ENCODE measurements at places on chromosomes 4 and X.

GRCh38 chr4:52726826-52727580, 24.2 kb downstream of the ERVMER34-1 start:
- DNase-seq, result no peak

GRCh38 chrX:133985164-133985966, at the start of gene GPC3:
Gene GPC3 (minus strand): TSS chrX:133985594.
- peak; percentile 55 for DNase-seq

- no peak for DNase-seq
Measured at GRCh38 chrX:39331082-39331704, 529.9 kb downstream of the MID1IP1 start.

DNA sequence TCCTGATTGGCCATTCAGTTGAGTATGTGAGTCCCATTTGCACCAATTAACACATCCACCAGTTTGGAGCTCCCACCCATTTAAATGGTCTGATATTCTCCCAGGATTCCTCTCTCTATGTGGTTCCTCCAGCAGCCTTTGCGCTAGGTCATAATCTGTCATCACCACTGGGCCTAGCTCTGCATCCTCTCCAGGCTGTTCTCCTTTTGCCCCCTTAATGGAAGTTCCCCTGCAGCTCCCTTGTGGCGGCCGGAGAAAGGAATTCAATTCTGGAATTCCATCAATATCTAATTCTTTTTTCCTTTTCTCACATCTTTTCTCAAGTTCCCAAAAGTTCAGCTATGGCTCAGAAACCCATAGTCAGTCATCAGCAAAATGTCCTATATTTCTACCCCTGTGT, 2184.4 kb upstream of the AGA start:
- no peak for DNase-seq

DNA sequence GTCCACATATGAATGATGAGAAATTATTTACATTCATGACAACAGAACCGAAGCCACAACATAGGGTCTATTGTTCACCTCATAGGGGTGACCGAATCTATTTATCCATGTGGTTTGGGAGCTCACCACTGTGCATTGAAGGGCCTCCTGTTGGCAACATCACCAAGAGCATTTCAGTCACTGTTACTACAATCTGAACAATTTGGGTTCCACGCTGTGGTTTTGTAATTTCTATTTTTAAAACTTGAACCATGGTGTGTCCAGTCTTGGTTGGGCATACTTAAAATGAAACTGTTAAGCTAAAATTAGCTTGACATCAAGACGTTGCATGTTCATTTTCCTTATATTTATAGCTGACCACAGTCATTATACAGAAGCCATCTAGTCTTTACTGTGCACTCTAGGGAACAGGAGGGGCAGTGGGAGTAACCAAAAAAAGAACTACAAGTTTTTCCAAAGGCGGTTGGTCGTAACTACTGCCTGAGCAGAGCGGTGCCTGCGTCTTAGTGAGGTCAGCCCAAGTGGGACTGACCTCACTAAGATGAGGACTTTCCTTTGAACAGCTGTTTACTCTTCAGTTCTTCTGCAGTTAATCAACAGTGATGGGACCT, 192.1 kb downstream of the SPRY1 start:
- no peak for DNase-seq

- no peak for DNase-seq
Measured at GRCh38 chr4:41142376-41143310, 71.7 kb downstream of the APBB2 start.

DNA sequence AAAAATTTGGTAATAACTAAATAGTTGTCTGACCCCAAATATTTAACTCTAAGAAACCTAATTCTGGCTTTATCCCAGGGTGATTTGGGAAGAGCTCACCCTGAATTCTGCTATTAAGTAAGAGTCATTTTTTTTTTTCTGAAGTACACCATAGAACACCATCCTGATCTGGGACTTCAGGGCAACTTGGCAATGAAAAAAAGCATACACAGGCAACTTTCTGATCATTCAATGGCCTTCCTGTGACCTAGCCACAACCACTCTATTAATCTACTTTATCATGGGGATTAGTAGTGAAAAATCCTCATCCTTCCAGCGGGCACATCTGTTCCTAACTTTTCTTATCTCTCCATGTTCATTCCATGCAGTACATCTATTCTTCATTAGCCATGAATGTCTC, 333.2 kb upstream of the MAD2L1 start:
- no peak for DNase-seq

DNA sequence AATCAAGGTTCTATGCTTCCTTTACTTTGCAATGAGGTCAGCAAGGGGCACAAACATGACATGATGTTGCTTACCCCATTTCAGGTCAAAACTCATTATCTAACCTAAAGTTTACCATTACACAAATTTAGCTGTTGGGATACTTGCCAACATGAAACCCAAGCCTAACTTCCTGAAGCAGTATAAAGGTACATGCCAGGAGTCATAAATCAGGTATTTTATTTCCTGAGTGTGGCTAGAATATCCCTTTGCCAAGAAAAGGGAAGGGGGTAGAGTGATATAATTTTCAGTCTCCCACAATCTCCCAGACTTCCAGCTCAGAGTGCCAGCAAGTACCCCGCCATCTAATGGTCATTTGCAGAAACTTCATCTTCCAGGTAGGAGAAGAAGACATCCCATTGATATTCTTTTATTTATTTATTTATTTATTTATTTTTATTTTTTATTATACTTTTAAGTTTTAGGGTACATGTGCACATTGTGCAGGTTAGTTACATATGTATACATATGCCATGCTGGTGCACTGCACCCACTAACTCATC, 136.6 kb downstream of the NEXMIF start:
- no peak for DNase-seq

- no peak for DNase-seq
Measured at GRCh38 chr4:103496800-103497199, 223.0 kb downstream of the TACR3 start.

DNA sequence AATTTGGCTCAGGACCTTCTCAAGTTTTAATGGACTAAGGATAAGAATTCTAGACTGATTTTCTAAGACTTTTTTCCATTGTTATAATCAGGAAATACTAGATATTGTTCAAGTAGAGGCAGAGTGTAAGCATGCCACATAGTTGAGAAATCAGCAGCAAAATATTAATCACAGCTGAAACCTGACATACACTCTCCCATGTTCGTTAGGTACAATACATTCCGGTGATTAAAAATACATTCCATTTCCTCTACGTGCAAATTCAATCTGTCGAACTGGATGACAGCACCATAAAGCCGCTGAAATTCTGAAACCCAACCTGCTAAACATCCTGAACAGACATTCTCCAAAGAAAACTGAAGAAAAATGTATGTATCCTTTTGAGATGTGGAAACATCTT, 587.6 kb upstream of the DIPK2B start:
- DNase-seq, result no peak

- DNase-seq, result peak; percentile 68
Measured at GRCh38 chrX:48696909-48697727, 584 bp downstream of the SUV39H1 start.

- no peak for DNase-seq
Measured at GRCh38 chrX:110394651-110395050, 36.0 kb downstream of the RTL9 start.

- peak; percentile 56 for DNase-seq
Measured at GRCh38 chrX:120560405-120560841, 339 bp downstream of the CUL4B start.

- DNase-seq, result no peak
Measured at GRCh38 chr4:62133977-62134376, 933.9 kb downstream of the ADGRL3 start.

DNA sequence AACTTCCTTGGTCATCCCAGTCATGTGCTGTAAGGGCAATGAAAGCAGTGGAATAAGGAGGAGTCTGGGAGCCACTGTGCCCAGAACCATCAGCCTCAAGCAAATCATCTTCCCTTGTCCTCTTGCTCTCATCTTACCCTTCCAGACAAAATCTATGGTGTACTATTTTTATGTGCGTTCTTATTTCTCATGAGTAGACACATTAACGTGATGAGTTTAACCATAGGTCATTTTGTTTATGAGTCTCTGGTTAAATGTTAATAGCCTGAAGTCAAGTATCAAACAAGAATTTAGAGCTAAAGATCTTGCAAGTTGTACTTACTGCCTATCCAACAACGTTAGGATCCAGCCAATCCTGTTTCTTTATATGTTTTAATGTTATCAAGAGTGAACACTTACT, 495.3 kb downstream of the SPRY1 start:
- DNase-seq, result no peak

DNA sequence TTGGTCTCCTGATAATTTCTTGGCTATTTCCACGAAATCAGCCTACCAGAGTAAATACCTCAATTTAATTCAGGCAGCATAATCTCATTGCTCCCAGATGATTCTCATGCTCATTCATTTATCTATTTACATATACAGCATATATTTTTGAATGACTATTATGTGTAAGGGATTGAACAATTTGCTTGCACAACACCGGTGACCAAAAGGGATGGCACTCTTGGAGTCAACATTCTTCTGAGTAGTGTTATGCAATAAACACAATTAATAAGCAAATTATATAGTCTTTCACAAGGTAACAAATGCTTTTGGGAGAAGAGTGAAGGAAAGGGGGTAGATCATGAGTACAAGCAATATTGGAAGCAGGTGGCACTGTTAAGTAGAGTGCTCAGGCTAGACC, 1015.3 kb downstream of the ARAP2 start:
- no peak for DNase-seq

- no peak for DNase-seq
Measured at GRCh38 chrX:52867610-52868348, at the start of gene XAGE3. Gene XAGE3 (minus strand): TSS chrX:52868083. CDS start chrX:52867133, 950 bp downstream.

GRCh38 chr4:153212736-153213135, 8.5 kb downstream of the TRIM2 start:
- no peak for DNase-seq

DNA sequence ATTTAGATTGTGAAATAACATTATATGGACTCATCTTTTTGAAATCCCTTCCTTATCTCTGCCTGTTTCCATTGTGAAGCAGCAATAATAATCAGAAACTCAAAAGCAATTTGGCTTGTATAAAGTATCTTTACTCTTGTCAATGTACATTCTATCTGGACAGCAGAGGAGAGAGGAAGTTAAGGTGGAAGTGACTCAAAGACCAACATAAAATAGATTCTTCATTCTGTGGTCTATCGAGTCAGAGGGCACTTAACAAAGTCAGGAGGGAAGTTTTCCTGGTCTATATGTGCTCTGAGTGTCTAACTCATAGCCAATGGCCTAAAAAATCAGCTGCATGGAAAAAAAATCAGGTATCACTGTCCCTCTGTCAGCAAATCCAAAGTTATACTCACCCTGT, 155.5 kb downstream of the EMCN start:
- DNase-seq, result no peak

GRCh38 chrX:153519569-153520286, 2.3 kb downstream of the ATP2B3 start:
- DNase-seq, result no peak

GRCh38 chrX:39012621-39013111, 211.4 kb downstream of the MID1IP1 start:
- no peak for DNase-seq

DNA sequence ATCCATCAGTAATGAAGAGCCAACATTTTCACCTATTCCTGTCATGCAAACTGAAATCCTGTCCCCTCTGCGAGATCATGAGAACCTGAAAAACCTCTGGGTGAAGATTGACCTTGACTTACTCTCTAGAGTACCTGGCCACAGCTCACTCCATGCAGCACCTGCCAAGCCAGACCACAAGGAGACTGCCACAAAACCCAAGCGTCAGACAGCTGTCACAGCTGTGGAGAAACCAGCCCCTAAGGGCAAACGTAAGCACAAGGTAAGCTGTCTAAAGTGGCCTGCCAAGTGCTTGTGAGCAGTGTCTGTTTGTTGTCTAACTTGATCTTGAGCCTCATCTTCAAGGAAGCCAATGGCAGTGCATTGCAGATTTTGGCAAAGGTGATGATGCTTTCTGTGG, 455.9 kb downstream of the AFF2 start:
- DNase-seq, result no peak

- DNase-seq, result no peak
Measured at GRCh38 chrX:41960142-41960541, 36.8 kb upstream of the CASK start.

GRCh38 chrX:97845451-97845850, 961.7 kb downstream of the RPA4 start:
- no peak for DNase-seq

GRCh38 chrX:80765220-80765625, 44.5 kb downstream of the BRWD3 start:
- no peak for DNase-seq

GRCh38 chr4:123034023-123034422, 111.6 kb upstream of the NUDT6 start:
- no peak for DNase-seq

DNA sequence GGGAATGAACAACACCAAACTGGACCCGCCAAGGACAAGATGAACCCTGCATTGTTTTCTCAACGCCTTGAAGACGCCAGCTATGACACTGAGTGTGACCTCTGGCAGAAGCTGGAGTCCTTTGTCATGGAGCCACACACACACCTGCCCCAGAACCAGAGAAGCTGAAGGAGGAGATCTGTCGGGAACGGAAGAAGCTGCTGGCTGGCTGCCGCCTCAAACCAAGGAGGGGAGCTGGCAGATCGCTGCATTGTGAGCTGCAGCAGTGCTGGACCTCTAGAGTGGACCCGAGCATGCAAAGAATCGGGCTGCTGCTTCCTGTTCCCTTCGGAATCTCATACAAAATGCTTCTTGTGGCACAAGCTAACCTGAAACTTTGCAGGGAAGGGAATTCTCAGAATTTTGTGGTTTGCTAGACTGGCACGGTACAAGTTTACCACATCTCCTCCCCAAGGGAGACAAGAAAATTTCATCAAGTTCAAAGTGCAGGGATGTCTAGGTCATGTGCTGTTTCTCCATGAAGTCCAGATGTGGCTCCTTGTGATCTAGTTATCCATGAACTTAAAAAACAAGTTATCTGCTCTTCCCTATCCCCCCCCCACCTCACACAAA, 23.4 kb upstream of the GLRB start:
- no peak for DNase-seq

GRCh38 chr4:188976644-188977115, 837.4 kb downstream of the TRIML1 start:
- no peak for DNase-seq

DNA sequence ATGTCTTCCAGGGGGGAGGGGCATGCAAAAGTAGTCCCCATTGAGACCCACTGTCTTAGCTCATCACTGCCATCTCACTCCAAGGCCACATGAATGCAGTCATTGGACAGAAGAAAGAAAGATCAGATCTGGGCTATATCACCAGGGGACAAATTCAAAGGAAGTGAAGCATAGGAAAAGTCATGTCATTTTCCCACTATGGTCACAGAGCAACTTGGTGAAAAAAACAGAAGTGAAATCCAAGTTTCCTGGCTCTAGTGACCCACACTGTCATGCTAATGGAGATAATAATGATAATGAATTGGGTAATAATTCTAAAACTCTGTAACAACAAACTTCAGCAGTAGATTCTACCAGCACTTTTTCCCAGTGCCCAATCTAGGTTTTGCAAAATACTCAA, 9.9 kb downstream of the LHFPL1 start:
- DNase-seq, result no peak

- DNase-seq, result no peak
Measured at GRCh38 chr4:6782846-6783110, 251 bp downstream of the KIAA0232 start.
